Cortex of kidney (tissue), 1 donor: ENCODE measurements at places on chromosomes 1 and 21.

DNA sequence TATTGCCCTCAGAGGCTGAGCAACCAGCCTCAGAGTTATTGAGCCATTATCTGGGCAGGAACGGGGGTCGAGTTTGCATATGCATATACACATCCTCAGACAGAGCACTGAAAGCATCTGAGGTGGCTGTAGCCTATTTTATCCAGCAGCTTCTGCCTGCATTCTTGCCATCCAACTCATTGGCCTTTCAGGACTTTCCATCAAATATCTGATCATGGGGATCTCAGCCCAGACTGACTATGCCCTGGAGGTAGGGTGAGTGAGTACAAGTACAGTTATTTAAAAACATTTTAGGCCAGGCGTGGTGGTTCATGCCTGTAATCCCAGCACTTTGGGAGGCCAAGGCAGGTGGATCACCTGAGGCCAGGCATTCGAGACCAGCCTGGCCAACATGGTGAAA is 1.8 kb upstream of the MTF1 start:
- DNase-seq: no peak

DNA sequence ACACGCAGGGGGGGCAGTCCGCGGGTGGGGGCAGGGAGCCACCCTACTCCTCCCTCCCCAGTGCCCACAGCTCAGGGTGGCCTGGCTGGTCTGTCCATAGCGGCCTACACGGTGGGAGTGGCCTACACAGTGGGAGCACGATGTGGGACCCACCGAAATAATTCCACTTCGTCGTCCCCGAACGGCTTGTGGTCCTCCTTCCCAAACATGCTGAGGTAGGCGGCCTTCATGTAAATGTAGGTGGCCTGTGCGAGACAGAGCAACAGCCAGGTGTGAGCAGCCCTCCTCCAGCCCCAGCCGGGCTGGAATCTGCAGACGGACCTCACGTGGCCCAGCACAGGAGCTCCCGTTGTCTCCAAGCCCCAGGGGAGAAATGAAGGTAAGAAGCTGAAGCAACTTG is 34.4 kb downstream of the TTC39A start:
- DNase-seq: no peak

DNA sequence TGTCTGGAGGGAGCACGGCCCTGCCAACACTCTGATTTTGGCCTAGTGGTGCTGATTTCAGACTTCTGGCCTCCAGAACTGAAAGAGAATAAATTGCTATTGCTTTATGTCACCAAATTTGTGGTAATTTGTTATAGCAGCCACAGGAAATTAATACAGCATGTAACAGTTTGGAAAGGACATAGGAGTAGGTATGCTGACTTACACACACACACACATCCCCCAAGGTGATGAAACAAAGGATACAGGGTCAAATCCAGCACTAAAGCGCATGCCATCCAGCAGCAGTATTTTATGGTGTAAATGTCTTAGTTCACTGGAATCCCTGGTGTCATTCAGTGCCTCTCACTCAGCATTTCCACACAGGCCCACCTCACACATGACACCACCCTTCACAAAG is 72.2 kb upstream of the MAN1A2 start:
- no peak for DNase-seq

DNA sequence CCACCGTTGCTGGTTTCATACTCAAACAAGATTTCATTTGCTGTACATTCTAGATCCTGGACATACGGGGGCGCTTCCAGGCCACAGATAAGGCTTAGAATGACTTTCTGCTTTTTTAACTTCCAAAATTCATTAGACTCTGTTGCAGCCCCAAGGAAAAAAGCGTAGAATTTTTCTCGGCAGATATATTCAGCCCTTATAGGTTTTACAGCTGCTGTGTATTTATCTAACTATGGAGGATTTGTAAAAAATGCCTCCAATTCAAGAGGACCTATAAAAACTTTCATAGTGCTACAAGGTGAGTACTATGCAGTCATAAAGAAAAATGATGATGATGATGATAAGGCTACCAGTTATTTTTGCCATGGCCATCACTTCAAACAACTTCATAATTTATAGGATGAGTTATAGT is 51.6 kb downstream of the SLC30A10 start:
- DNase-seq: no peak

- no peak for DNase-seq
Observed at GRCh38 chr1:9406111-9406510, 113.4 kb downstream of the SPSB1 start.

DNA sequence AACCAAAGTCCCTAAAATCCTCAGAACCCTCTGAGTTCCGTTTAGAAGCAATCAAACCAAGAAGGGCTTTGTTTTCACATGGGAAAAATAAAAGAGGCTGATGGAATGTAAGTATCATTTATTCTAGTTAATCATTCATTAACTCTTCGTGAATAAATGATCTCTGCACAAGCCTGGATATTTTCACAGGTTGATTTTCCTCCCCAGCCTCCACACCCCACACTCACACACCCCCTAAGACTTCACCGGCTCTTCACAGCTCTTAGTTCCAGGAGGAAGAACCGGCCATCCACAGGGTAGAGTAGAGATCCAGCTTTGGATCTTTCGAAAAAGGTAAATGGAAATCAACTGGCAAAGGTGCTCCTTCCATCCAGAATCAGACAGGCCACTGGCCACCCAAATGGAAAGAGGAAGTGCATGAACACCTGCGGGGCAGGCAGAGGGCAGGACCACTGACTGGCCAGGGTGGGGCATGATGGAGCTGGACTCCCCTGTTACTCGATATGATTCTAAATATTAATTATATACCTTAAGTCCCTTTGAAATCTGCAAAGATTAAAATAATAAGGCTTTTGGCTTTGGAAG is 10.0 kb downstream of the C1orf198 start:
- DNase-seq: no peak

- DNase-seq: no peak
Observed at GRCh38 chr1:41243079-41243385, 926 bp upstream of the SCMH1 start.

GRCh38 chr21:26282058-26282457 is 111.5 kb upstream of the APP start:
- DNase-seq: no peak

- no peak for DNase-seq
Observed at GRCh38 chr1:45177452-45177851, 29.0 kb downstream of the ZSWIM5 start.

DNA sequence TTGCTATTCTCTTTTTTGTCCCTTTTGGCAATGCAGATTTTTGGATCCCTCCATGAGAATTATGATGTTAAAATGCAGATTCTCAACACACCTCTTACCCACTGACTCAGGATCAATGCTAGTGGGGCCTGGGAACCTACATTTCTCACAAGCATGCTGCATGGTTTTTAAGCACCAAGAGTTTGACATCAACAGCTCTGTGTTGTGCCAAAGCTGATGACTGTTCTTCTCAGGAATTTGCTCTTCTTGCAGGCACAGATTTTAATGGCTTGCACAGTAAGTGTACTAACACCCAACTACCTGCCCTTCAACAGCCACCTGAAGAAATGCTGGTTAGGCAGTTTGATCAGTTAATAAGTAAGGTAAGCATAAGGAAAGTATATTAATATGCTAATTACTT is 468.7 kb downstream of the PTBP2 start:
- DNase-seq: no peak

DNA sequence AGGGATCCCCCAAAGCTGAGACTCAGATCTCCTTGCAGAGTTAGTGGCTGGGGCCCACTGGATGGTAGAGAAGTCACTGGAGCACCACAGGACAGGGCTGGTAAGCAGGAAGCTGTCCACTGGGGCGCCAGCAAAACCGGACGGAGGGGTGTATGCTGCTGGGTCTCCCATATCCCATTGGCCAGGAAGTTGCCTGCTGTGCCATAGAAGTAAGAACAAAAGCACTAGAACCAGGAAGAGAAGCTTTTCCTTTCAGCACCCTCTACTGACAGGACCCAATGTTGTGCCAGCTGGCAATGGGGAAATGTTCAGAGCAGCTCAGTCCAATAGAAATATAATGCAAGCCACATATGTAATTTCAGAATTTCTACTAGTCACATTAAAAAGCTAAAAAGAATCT is 146.6 kb downstream of the SPATA46 start:
- no peak for DNase-seq

- no peak for DNase-seq
Observed at GRCh38 chr1:155694167-155694566, 5.3 kb downstream of the DAP3 start.

- DNase-seq: no peak
Observed at GRCh38 chr1:233361876-233362275, 34.4 kb downstream of the MAP3K21 start.

- DNase-seq: no peak
Observed at GRCh38 chr1:78284354-78284753, 206.4 kb upstream of the PTGFR start.

DNA sequence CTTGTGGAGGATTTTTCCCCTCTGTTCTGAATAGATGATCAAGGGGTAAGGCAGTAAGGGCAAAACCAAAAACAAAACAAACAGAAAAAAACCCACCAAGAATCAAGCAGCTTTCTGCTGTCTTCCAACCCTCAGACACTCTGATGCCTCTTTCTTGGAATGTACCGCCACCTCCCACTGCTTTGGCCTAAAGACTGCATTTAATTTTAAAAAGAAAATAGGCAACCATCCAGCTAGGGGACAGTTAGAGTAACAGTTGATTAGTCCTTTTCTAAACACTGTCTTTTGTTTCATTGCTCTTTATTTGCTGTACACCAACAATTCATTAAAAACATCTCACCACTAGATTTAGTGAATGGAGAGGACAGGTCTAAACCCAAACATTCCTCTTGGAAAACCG is 21.5 kb downstream of the WLS start:
- DNase-seq: no peak

DNA sequence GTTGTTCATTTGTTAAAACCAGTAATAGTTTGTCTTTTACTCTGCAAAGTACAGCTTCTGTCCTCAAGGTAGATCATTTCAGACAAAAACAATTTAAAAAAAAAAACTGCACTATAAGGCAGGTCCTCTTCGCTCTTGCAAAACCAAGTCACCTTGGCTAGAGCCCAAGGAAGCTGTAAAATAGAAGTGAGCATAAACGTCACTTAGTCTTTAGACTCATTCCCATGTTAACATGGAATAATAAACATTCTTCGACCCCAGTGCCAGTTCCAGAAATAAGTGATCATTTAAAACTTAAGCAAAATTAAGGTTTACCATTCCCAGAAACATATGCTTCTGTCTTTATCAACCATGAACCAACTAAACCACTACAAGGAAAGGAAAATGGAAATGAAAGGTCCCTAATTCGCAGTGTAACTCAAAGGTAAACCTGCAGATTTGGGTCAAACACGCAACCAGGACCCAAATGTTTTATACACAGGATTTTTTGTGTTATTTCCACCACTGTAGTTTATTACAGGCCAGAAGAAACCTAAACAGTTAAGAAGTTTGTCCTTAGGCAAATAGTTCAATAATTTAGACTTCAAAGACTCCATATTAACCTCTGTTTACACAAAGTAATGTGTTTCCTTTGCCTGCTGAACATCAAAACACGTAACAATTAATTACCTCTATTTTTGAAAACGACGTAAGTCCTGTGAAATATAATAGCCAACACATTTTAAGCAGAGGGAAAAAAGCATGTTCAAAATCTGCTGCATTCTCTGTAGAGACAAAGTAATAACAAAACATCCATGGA is 54.6 kb downstream of the TGFBR3 start:
- DNase-seq: no peak

GRCh38 chr1:26158908-26159742 is at the start of gene FAM110D:
Gene FAM110D, plus strand, starts transcription at chr1:26159079. Its CDS starts 2,213 bp downstream, at chr1:26161292.
- no peak for DNase-seq

DNA sequence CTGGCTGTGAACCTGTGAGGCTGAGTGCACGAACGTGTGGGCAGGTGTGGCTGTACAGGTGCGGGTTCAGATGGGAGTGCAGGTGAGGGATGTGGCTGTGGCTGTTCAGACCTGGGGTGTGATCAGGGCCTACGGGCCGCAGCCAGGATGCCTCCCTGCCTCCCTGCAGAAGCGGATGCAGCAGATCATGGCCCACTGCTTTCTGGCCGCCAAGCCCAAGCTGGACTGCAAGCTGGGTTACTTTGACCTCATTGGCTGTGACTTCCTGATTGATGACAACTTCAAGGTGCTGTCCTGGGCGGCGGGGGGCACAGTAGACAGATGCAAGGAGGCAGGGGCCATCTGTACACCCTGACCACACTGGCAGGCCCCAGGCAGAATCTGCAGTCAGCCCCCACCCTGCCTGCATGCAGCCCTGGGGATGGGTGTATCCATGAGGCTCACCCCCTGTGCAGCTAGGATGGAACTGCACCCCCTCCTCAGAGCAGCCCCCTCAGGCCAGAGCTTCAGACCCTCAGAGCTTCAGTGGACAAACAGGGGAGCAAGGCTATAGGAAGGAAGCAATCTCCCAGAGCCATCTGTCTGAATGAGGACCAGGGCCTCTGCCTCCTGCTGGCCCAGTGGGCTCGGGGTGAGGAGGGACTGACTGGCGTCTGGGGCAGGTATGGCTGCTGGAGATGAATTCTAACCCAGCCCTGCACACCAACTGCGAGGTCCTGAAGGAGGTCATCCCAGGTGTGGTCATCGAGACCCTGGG is 9.8 kb downstream of the TNFRSF18 start:
- no peak for DNase-seq

DNA sequence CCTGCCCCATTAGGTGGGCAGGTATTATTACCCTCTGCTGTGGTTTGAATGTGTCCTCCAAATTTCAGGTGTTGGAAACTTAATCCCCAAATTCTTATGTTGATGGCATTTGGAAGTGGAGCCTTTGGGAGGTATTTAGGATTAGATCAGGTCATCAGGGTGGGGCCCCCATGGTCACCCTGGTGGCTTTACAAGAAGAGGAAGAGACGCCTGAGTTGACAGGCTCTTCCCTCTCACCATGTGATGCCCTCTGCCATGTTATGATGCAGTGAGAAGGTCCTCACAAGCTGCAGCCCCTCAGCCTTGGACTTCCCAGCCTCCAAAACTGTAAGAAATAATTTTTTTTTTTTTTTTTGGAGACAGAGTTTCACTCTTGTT is 8.8 kb upstream of the THEMIS2 start:
- DNase-seq: no peak

GRCh38 chr1:36881541-36881940 is 152.8 kb downstream of the GRIK3 start:
- no peak for DNase-seq

DNA sequence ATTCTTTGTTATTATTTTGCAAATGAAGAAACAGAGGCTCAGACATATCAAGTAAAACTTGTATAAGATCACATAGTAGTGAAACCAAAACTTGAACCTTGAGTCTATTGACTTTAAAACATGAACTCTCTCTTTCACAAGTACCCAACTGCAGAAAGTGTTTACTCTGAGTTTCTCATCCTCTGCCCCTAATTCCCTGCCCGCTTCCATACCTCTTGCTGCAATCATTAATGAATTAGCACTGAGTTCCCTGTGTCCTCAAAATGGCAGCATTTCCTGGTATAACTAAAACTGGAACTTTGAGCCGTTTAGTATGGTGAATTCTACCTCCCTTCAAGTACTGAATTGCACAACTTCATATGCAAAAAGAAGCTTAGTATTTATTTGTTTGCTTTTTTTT is 147.7 kb upstream of the DNAH14 start:
- no peak for DNase-seq
